ENCODE measurements at places on chromosomes 13 and 19.

GRCh38 chr19:58054901-58055874, 3.9 kb upstream of the ZNF135 start:
- DNase-seq = no peak

DNA sequence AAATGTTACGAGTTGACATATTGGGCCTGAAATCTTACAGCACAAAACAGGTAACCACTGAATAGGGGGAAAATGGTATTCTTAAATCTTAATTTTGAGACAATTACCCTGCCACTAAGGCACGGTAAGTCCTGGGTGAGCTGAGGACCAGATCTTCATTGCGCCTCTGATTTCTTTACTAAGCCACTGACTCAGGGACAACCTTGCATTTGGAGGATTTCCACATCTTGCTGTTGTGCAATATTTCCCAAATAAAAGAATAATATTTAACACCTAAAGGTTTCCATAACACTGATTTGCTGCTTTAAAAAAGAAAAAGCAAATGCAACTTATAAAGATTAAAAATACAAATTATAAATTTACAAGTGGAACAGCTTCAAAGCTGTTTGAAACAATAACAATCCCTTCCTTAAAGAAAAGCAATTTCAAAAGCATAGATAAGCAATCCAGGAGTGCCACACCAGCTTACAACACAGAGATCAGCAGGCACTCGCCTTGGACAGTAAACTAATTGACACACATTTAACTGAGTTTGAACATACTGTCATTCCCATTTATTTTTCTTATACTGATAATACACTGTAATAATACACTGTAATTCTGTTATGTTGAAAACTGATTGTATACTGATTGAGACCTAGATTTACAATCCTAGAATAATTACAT, 79.6 kb upstream of the DOCK9 start:
- DNase-seq = no peak

- DNase-seq = no peak
Observed at GRCh38 chr13:52947921-52948373, 80.7 kb upstream of the OLFM4 start.

DNA sequence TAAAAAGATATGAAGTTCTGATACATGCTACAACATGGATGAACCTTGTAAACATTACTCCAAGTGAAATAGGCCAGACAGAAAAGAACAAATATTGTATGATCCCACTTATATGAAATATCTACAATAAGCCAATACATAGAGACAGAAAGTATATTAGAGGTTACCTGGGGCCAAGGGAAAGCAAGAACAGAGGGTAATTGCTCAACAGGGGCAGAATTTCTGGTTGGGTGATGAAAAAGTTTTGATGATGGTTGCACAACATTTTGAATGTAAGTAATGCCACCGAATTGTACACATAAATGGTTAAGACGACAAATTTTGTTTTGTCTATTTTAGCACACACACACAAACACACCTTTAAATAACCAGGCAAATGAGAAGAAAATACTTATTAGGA, 268.4 kb downstream of the FOXO1 start:
- no peak for DNase-seq

DNA sequence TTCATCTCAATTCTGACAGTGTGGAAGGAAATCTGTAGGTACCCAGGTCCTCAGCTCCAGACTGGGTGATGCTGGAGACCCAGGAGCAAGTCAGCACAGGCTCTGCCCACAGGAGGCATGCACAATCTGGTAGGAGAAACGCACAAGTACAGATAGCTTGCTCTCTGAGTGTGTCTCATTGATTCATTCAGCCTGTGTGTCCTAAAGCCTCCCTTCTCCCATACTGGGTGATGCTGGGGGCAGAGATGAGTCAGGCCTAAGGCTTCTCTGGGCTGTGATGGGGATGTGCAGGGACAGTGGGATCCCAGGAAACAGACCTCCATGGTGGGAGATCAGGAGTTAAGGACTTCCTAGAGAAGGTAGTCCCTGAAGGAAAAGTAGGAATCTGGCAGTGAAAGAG, 6.8 kb downstream of the ZNF526 start:
- no peak for DNase-seq

DNA sequence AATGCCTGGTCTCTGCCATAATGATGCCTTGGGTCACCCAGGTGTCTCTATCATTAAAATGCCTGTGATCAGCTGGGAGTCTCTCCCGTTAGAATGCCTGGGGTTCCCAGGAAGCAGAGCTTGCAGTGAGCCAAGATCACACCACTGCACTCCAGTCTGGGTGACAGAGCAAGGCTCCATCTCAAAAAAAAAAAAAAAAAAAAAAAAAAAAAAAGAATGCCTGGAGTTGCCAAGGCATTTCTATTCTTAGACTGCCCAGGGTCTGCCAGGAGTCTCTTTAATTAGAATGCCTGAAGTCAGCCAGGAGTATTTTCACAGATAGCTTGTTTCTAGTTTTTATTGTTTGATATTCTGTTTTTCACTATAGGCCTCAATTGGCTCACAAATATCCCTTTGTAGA, 1552.5 kb downstream of the UQCRFS1 start:
- DNase-seq = no peak

DNA sequence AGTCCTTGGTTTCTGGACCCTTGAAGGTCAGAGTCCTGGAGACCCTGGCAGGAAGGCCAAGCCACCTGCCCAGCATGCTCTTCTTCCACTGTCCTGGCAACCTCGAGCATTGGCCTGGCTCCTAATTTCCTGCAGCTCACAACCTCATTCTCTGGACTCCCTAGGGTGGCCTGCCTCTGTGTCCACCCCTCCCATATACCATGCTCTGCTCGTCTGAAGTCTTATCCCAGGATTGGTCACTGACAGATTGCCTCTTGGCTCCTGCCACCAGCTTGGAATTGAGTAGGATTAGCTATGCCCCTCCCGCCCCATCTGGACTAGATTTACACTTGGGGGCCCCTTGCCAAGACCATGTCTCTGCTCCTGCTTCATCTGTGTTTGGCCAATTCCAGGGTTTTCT, 17.1 kb upstream of the WASF3 start:
- DNase-seq = no peak
